ENCODE measurements at places on chromosomes 7 and 10. TPM values are rescaled to one million over a fixed set of nuclear protein-coding genes. Genes with fewer than 3 reads are reported as not detected.
A peak's percentile ranks its signal among the peaks of the same experiment; 100 is the strongest.

Gene MMRN2
- total RNA-seq, result 2.4 TPM

- DNase-seq, result no peak
These were observed at the start of gene TUBAL3 for GRCh38 chr10:5404208-5405041. TSS of gene TUBAL3 (minus strand) at chr10:5404828. CDS start at chr10:5404792, 36 bp downstream.

GRCh38 chr7:100489824-100490223 lies 6.1 kb downstream of the NYAP1 start:
- DNase-seq, result peak; percentile 85

Gene TWIST1
- 0.37 TPM for total RNA-seq

DNA sequence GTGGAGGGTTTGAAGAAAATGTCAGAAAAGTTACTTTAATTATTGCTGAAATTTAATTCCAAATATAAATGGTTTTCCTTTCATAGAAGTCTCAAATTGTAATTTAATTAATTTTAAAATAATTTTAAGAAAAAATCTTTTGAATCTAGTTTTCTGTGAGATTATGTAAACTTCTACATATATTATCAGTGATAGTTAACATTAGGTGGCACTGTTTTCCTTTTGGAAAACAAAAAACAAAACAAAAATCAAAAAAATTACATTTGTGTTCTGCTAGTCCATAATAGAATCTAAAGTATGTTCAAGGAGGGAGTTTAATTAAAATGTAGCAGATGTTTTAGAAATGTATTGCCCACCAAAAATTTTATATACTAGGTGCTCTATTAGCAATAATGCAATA lies 1456.7 kb downstream of the REEP3 start:
- no peak for DNase-seq
